ENCODE measurements at places on chromosomes 3 and 15. TPM values are rescaled to one million over a fixed set of nuclear protein-coding genes. Genes with fewer than 3 reads are reported as not detected.

DNA sequence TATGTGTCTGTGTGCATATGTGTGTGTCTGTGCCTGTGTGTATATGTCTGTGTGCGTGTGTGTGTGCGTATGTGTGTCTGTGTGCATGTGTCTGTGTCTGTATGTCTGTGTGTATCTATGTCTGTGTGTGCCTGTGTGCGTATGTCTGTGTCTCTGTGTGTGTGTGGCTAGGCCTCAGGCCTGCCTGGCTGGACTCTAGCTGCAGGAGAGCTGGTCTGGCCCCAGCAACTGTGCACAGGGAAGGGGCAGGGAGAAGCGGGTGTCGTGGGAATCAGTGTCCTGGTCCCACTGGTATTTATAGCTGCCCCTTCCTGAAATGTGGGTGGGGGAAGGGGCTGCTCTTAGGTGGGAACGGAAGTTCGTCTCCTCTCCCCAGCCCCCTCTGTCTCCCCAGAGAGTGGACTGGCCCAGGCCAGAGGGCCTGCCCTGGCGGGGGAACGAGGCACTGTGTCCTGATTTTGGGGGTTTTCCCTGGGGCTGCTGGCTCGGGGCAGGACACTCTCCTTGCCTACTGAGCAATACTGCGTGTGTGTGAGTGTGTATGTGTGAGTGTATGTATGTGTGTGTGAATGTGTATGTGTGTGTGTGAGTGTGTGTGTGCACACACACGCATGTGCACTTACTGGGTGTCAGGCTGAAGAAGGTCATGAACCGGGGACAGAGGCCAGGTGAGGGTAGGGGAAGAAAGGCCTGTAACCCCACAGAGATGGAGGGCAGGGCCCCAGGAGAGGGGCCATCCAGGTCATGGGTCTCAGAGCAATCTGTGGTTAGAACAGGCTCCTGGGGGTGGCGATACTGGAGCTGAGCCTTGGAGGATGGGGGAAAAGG lies 6.6 kb downstream of the CSPG4 start:
- peaks cover 8% of the 10 kb centered on the region for H3K4me1 ChIP-seq
- H3K36me3 ChIP-seq: no peaks in the 10 kb centered on the region

GRCh38 chr3:194824100-194824499 lies 138.4 kb downstream of the FAM43A start:
- no peaks in the 10 kb centered on the region for H3K4me1 ChIP-seq
- H3K27me3 ChIP-seq: no peaks in the 10 kb centered on the region
- H3K4me3 ChIP-seq: no peak overlapping the region
- no peaks in the 10 kb centered on the region for H3K36me3 ChIP-seq

- H3K4me3 ChIP-seq: no peak overlapping the region
- no peak for DNase-seq
- H3K36me3 ChIP-seq: no peaks in the 10 kb centered on the region
- H3K27me3 ChIP-seq: no peaks in the 10 kb centered on the region
- no peak overlapping the region for H3K27ac ChIP-seq
- no peaks in the 10 kb centered on the region for H3K4me1 ChIP-seq
These were observed 35.8 kb downstream of the GLDN start for GRCh38 chr15:51377038-51377786.

DNA sequence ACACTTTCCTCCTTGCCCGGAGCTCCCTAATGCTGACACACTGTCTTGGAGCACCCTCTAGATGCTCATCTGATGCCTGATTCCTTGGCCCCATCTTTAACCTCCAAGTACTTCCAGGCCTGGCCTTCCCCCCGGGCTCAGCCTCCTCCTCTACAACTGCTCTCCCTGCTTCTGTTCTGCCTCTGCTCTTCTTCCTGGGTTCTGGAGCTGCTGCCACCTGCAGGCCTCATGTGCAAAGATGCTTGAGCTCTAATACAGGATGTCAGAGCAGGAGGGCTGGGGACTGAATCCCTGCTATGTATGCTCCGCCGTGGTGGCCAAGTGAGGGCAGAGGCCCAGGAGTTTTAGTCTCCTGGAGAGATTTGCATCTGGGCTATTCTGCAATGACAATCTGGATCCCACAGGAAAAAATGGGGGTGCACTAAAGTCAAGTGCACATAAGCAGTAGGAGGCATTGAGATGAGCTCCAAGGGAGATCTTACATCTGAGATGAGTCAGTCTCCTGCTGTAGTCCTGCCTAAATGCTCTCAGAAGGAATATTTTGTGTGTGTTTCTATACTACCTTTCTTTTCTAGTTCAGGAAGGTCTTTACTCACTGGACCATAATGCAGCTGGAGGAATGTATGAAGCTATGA lies 296.3 kb downstream of the UACA start:
- no peaks in the 10 kb centered on the region for H3K27me3 ChIP-seq
- no peaks in the 10 kb centered on the region for H3K36me3 ChIP-seq
- H3K27ac ChIP-seq: no peak overlapping the region
- no peak overlapping the region for H3K4me3 ChIP-seq
- peak; percentile 65 for DNase-seq

DNA sequence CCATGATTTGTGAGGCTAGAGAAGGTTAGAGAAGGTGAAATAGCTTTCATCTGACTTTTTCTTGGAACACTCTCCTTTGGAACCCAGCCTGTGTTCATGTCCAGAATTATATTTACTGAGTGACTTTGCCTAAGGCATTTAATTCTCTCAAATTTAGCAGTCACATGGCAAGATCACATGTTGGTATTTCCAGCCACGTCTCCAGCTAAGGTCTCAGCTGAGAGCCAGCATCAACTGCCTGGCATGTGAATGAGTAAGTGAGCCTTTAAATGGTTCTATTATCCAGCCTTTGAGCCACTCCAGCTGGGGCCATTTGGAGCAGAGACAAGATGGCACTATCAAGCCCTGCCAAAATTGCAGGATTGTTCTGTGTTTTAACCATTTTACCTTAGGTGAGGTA lies 130.2 kb upstream of the SGO1 start:
- no peak overlapping the region for H3K4me3 ChIP-seq
- no peak overlapping the region for H3K27ac ChIP-seq
- H3K4me1 ChIP-seq: no peaks in the 10 kb centered on the region
- DNase-seq: no peak
- no peaks in the 10 kb centered on the region for H3K36me3 ChIP-seq

DNA sequence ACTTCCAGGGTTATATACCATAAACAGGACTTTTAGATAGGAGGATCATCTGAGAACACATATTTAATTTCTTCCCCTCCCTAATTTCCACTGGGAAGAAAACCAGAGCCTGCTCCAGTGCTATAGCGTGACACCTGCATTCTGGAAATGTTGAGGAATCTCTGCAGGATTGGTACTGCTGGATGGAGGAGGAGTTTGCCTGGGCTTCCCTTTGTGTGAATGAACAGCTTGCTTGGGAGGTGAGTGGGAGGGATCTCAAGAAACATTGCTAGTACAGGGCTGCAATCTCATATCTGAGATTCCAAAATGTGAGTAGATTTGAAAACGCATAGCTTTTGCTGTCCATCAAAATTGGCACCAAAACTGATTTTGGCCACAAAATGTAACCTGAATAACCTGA lies 295.9 kb upstream of the RGMA start:
- no peak overlapping the region for H3K4me3 ChIP-seq
- H3K4me1 ChIP-seq: no peaks in the 10 kb centered on the region
- H3K27ac ChIP-seq: no peak overlapping the region
- H3K27me3 ChIP-seq: no peaks in the 10 kb centered on the region
- no peak for DNase-seq
- no peaks in the 10 kb centered on the region for H3K36me3 ChIP-seq

- no peak overlapping the region for H3K4me3 ChIP-seq
- H3K36me3 ChIP-seq: no peaks in the 10 kb centered on the region
- H3K27ac ChIP-seq: no peak overlapping the region
- no peak for DNase-seq
- H3K4me1 ChIP-seq: no peaks in the 10 kb centered on the region
These were observed 239.5 kb downstream of the ZPLD1 start for GRCh38 chr3:102674284-102674683.

DNA sequence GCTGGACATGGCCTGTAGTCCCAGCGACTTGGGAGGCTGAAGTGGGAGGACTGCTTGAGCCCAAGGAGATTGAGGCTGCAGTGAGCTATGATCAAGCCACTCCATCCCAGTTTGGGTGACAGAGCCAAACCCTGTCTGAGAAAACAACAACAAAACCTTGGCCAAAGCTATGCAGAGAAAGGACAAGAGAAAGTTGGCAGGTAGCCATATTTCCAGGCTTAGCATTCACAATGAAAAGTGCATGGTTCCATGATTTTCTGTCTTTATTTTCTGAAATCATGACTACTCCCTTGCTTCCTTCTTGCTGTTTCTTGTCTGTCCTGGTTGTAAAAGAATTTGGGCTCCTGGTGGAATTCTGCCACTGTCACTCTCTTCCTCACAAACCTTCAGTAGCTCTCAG lies 284.6 kb upstream of the C2CD4B start:
- H3K4me3 ChIP-seq: no peak overlapping the region
- no peaks in the 10 kb centered on the region for H3K36me3 ChIP-seq
- no peak for DNase-seq
- H3K27ac ChIP-seq: no peak overlapping the region

DNA sequence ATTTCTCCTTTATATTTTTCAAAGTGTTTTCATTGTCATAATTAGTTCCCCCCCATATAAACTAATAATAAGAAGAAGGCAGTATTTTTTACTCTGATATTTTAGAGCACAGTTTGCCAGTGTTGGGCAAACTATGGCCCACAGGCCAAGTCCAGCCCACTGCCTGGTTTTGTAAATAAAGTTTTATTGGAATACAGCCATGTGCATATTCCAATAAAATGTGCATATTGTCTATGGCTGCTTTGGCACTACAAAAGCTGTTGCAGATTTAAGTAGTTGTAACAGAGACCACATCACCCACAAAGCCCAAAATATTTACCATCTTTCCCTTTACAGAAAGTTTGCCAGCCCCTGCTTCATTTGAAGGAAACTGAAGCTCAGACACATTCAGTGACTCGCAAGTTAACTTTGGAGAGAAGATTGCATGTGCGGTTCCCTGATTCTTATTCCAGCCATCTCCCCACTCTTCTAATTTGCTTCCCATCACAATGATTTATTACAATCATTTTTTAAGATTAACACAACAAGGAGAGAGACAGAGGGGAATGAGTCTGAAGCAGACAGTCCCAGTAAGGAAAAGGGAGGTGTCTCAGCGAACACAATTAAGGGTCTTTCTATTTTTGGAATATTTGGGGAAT lies 48.9 kb downstream of the RFTN1 start:
- peaks cover 17% of the 10 kb centered on the region for H3K4me1 ChIP-seq
- no peaks in the 10 kb centered on the region for H3K27me3 ChIP-seq
- H3K27ac ChIP-seq: no peak overlapping the region

- H3K36me3 ChIP-seq: no peaks in the 10 kb centered on the region
- no peak overlapping the region for H3K27ac ChIP-seq
- peaks cover 10% of the 10 kb centered on the region for H3K4me1 ChIP-seq
- DNase-seq: no peak
- H3K27me3 ChIP-seq: no peaks in the 10 kb centered on the region
- no peak overlapping the region for H3K4me3 ChIP-seq
These were observed 28.0 kb downstream of the PTPN9 start for GRCh38 chr15:75551091-75551490.

DNA sequence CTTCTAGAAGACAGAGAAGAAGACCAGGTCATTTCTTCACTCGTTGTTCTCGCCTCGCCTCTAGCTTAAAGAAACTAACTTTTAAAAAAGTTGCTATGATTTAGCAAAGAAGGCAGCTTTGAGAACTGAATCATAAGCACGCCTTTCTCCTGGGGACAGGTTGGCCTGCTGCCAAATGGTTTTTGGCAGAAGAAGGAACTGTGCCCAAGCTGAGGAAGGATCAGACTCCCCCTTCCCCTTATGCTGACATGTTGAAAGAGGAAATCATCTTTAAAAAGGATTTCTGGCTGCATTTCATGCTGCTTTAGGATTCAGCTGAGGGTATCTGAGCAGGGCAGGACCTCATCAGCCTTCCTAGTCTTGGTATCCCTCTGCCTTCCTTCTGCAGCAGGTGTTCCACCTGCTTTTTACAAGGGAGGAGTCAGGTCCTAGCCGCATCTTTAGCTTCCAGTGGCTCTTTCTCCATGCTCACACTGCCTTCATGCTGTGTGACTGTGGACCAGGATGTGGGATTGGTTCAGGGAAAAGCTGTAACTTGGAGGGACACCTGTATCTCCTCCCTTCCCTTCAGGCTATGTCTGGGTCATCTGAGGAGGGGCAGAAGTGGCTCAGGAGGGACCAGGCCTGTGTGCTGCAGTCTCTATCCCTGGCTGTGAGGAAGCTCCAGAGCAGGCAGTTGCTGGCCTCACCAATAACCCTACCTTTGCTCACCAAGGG lies 34.1 kb upstream of the HACD2 start:
- H3K4me3 ChIP-seq: no peak overlapping the region
- H3K27me3 ChIP-seq: no peaks in the 10 kb centered on the region
- peak overlapping the region; percentile 18 for H3K27ac ChIP-seq

GRCh38 chr15:67331676-67332075 lies 77.1 kb downstream of the IQCH start:
- H3K27me3 ChIP-seq: no peaks in the 10 kb centered on the region
- no peaks in the 10 kb centered on the region for H3K36me3 ChIP-seq
- H3K27ac ChIP-seq: no peak overlapping the region
- no peaks in the 10 kb centered on the region for H3K4me1 ChIP-seq
- no peak overlapping the region for H3K4me3 ChIP-seq

DNA sequence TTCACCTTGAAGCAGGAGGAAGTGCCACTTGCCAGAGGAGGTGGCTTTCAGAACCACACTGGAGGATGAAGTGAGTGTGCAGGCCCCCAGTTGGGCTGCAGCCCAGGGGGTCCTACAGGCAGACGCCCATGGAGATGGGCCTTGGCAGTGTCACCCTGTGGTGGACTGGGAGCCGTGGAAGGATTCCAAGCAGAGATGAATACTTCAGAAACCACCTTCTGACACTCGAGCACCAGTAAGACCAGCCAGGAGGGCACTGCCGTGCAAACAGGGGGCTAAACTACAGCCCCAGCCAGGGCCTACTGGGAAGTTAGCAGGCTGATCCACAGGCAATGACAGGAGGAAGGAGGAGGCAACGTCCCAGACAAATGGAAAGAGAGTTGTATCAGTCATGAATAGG lies 55.4 kb downstream of the VGLL4 start:
- no peaks in the 10 kb centered on the region for H3K36me3 ChIP-seq
- peak overlapping the region; percentile 49 for H3K27ac ChIP-seq
- no peak for DNase-seq
- H3K27me3 ChIP-seq: no peaks in the 10 kb centered on the region

GRCh38 chr3:60630953-60631352 lies 620.3 kb downstream of the FHIT start:
- H3K27ac ChIP-seq: no peak overlapping the region
- no peaks in the 10 kb centered on the region for H3K27me3 ChIP-seq
- no peak overlapping the region for H3K4me3 ChIP-seq
- H3K4me1 ChIP-seq: no peaks in the 10 kb centered on the region
- no peaks in the 10 kb centered on the region for H3K36me3 ChIP-seq
- no peak for DNase-seq

- H3K36me3 ChIP-seq: no peaks in the 10 kb centered on the region
- peaks cover 6% of the 10 kb centered on the region for H3K4me1 ChIP-seq
- no peak overlapping the region for H3K4me3 ChIP-seq
- H3K27me3 ChIP-seq: no peaks in the 10 kb centered on the region
- H3K27ac ChIP-seq: no peak overlapping the region
- no peak for DNase-seq
These were observed 21.4 kb upstream of the ESYT3 start for GRCh38 chr3:138412821-138413551.

Gene MUC4
- total RNA-seq: 11.2 TPM

Gene XYLB
- total RNA-seq: 7.3 TPM

Gene TM4SF4
- not detected for total RNA-seq

Gene GOLGA6D
- total RNA-seq: 0.07 TPM

Gene IL17RD
- 2.7 TPM for total RNA-seq
